H54 (cell line): ENCODE measurements at places on chromosomes 2 and 18.
A peak's percentile ranks its signal among the peaks of the same experiment; 100 is the strongest.

- peak; percentile 52 for DNase-seq
Observed at GRCh38 chr2:25041307-25041927, 459 bp upstream of the EFR3B start.

DNA sequence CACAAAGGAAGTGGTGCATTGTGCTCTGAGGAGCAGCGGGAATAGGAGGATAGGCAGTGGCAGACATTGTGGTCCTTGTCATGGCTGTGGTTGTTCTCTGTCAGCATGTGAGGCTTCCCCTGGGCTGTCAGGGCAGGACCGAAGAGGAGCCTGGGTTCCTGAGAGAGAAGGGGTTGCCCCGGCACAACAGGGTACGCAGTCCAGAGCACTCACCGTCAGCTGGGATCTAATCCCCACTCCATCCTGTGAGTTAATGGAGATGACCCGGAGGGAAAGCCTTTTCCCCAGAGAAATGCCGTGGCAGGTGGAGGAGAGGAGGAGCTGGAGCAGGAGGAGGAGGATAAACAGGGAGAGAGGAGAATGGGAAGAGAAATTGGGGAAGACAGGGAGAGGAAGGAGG lies 396.7 kb upstream of the HS6ST1 start:
- no peak for DNase-seq

DNA sequence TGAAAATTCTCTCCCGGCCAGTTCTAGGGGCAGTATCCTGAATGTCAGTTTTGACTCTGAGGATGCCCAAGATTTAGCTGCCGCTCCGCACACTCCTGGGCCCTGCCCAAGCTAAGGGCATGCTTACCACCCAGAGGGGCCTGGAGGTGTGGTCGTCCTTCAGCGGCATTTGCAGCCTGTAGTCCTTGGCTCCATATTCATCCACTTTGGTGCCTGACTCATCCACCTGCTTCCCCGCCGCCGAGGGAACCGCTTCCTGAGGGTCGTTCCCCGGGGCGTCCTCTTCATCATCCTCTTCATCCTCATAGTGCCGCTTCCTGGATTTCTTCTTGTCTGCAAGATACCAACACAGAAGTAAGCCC lies 577 bp downstream of the ERCC3 start:
- no peak for DNase-seq

- no peak for DNase-seq
Observed at GRCh38 chr18:55343396-55344073, 244.5 kb downstream of the TCF4 start.

DNA sequence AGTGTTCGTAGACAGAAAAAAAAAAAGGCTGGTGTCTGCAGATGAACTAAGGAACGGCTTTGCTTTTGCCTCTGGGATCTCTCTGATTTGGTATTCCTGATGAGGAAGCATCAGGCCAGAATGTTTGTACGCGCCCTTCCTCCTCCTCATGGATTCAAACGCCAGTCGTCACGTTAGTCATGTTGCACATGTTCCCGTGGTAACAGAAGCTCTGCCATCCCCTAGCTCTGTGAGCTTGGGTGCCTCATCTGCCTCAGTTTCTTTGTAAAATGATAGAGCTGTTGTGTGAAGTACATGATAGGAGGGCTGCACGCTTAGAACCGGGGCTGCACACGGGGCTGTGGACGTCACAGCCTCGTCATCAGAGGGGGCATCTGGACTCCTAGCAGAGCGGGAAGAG lies 47.0 kb downstream of the TSHZ1 start:
- DNase-seq = no peak

DNA sequence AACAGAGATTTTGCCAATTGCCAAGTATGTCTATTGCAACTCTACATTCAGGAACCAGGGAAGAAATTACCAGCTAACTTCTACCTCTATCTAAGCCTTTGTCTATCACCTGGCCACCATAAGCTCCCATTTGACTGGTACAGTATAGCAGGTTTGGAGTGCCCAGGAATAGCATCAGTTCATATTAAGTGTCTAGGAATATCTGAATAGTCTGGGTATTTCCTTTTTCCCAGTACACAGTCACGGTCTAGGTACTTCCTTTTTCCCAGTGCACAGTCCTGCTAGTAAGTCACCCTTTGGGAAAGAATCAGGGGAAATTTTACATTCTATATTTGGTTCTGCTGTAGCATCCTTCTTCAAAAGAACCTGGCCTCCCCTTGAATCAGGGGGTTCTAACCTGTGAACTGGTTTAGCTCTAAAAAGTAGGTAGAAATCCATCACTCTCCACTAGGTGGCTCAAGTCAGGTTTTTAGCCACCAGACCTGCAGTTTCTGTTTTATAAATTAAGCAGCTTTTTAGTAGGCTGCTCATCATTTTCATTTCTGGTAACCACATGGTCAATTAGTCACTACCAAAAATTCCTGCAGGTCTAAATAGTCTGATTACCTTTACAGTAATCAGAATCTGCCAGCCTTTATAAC lies 49.3 kb upstream of the DNAJC10 start:
- DNase-seq = no peak

DNA sequence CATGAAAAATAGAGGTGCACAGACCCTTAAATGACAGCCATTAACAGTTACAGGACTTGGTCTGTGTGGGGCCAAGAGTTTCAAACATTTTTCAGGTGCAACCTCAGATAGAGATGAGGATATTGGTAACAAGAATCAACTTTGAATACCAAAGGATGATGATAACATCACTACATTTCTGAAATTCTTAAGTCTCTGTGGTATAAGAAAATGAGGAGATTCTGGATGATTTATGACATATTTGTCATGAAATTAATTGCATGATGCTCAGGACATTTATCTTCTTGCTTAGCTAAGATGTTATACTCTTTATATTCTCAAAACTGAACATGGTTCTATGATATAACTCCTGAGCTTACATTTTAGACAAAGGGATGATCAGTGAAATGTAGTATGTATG lies 471.8 kb upstream of the CWC22 start:
- DNase-seq = no peak

- DNase-seq = no peak
Observed at GRCh38 chr2:147390475-147390874, 454.4 kb upstream of the ACVR2A start.

DNA sequence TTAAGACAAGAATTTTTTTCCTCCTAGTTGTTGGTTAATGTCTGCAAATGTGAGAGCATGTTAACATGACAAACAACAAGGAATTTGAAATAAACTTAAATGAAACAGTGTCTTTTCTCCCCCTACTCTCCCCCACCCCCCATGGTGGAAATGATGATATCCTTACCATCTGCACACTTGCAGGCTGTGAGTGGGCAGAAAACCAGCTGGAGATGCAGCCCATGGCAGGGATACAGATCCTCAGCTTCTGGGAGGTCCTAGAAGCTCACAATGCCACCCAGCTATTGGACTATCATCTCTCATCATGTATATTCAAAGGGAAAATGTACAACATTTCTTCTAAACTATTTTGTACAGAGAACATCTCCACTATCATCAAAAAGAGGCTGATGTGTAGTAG lies 196.8 kb downstream of the SLC8A1 start:
- DNase-seq = no peak

GRCh38 chr2:43092520-43093179 lies 133.8 kb downstream of the ZFP36L2 start:
- DNase-seq = no peak

- DNase-seq = peak; percentile 60
Observed at GRCh38 chr2:68832233-68832869, 38.8 kb downstream of the BMP10 start.

DNA sequence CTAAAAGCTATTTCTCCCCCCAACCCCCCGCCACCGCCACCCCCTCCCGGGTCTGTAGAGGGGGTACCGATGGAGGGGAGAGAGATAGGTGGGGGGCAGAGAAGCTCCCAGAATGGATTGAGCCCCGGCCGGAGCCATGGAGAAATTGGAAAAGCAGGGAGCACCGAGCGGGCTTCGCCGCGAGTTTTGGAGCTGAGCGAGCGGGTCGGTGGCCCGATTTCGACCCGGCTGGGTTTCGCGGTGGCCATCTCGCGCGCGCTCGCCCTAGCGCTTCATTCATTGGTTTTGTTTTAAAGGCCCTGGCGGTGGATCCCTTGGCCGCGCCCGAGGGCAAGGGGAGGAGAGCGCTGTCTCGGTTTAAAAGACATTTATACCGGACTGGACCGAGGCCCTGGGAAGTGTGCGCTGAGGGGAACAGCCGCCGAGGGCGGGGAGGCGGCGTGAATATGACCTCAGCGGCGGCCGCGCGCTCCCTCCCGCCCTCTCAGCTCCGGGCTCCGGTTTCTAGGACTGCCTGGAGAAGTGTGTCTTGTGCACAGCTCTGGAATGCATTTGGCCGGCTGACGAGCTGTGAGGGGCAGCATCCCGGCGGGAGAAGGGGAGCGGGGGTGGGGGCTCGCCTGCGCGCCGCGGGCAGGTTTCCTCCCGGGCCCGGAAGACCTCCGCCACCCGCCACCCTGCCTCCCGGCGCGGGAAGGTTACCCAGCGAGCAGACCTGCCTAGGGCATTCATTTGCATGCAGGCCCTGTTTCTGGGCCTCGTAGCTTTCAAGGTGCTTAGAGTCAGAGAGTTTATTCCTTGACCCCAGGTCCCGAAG lies 1.7 kb upstream of the SMAD7 start:
- DNase-seq = peak; percentile 61

DNA sequence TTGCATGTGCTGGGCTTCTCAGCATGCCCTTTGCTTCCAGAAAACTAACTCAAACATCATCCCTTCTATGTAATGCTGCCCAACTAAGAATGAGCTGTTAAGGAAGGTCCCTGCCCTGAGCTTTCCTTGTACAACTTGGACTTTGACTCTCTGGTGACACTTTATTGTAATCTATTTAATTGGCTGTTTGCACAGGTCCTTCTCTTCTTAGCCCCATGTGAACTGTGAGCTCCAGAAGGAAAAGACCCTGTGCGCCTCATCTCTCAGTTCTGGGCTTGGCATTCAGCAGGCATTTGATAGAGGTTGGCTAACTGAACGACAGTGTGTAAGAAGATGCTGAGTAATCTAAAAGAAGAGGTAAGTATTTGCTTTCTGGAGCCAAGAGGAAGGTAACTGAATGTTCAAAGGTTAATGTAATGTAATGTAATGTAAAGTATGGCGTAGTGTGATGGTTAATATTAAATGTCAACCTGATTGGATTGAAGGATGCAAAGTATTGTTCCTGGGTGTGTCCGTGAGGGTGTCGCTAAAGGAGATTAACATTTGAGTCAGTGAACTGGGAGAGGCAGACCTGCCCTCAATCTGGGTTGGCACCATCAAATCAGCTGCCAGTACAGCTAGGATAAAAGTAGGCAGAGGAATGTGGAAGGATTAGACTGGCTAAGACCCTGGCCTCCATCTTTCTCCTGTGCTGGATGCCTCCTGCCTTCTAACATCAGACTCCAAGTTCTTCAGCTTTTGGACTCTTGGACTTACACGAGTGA lies 60.8 kb upstream of the CCDC195 start:
- no peak for DNase-seq

- DNase-seq = no peak
Observed at GRCh38 chr2:457792-458424, 170.0 kb upstream of the ALKAL2 start.

- no peak for DNase-seq
Observed at GRCh38 chr2:71256421-71256820, 29.5 kb upstream of the PAIP2B start.

DNA sequence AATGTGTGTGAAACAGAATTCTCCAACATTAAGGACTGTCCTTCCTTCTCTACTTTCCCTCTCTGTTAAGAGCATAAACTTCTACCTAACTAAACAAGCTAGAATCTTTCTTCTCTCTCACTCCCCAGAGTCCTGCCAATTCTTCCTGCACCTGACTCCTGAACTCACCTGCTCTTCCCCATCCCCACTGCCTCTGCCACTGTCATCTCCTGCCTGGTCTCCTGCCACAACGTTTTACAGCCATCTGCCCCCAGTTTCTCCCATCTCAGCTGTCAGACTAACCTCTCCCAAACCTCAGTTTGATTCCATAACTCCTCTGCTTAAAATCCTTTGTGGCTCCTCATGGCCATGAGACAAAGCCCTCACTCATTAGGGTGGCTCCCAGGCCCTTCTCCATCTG lies 288.3 kb upstream of the FBXO11 start:
- DNase-seq = no peak

GRCh38 chr2:37698931-37699481 lies 27.6 kb upstream of the CDC42EP3 start:
- no peak for DNase-seq
